ENCODE measurements at places on chromosomes 13 and 19. TPM values are rescaled to one million over a fixed set of nuclear protein-coding genes. Genes with fewer than 3 reads are reported as not detected.

COX6B2 gene
- total RNA-seq = 0.17 TPM

APOC4 gene
- total RNA-seq = not detected

PEAK3 gene
- not detected for total RNA-seq

FCAR gene
- total RNA-seq = not detected

ATP1A3 gene
- under 0.01 TPM for total RNA-seq

KISS1R gene
- not detected for total RNA-seq

ARRDC5 gene
- total RNA-seq = not detected

Measured in fibroblast of lung (primary cell).